Hematopoietic multipotent progenitor cell treated with erythropoietin and hydrocortisone succinate and interleukin-3 and kit ligand, for 4 days (in vitro differentiated cells): ENCODE measurements at places on chromosomes 5 and 9.

GRCh38 chr5:123059455-123059854 is 22.9 kb upstream of the PPIC start:
- no peak for DNase-seq

DNA sequence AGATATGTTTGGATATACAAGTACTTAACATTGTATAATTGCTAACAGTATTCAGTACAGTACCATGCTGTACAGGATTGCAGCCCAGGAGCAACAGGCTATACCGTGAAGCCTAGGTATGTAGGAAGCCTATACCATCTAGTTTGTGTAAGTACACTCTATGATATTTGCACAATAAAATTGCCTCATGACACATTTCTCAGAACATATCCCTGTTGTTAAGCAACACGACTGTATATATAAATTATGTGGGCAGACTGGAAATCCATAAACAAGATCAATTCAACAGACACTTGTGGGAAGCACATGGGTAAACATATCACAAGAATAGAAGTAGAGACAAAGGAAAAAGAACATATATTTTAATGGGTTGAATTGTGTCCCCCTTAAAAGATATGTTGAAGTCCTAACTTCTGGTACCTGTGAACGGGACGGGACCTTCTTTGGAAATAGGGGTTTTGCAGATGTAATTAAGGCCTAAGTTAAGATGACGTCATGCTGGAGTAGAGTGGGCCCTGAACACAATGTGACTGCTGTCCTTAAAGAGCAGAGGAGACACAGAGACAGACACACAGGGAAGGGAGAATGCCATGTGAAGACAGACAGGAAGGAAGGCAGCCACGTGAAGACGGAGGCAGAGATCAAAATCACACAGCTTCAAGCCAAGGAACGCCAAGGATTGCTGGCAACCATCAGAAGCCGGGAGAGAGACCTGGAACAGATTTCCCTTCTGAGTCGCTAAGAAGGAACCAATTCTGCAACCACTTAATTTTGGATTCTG is 76.3 kb downstream of the SCAI start:
- DNase-seq, result no peak

GRCh38 chr5:96924016-96924443 is 11.8 kb upstream of the LNPEP start:
- no peak for DNase-seq

GRCh38 chr9:96524045-96524444 is 74.1 kb downstream of the HABP4 start:
- no peak for DNase-seq

DNA sequence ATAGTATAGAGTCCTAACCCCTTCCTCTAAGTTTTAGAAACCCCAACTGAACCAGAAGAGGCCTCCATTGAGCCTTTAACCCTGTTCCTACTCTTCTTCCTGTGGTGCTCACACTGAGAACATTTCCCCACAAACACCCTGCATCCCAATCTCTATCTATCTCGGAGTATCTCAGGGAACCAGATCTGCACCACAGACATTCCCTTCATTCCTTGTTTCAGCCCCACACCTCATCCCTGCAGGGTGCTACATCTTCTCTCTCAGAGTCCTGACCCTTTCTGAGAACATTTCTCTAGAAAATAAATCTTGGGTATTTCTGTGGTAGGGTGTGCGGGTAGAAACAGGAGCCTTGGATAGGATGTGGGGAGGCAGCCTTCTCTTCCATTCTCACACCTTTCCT is 507.8 kb downstream of the PDE4D start:
- DNase-seq, result no peak

GRCh38 chr9:75086541-75087288 is 1.2 kb downstream of the NMRK1 start:
- no peak for DNase-seq

GRCh38 chr5:12626556-12626955 is 722.3 kb upstream of the CTNND2 start:
- no peak for DNase-seq
